Stimulated activated CD4-positive, alpha-beta T cell treated with anti-CD3 and anti-CD28 coated beads, Interleukin-1b, Interleukin-23, amount 100 ng/mL, for 1 hour (primary cell): ENCODE measurements at places on chromosomes 2 and 18.
A peak's percentile ranks its signal among the peaks of the same experiment; 100 is the strongest.

DNA sequence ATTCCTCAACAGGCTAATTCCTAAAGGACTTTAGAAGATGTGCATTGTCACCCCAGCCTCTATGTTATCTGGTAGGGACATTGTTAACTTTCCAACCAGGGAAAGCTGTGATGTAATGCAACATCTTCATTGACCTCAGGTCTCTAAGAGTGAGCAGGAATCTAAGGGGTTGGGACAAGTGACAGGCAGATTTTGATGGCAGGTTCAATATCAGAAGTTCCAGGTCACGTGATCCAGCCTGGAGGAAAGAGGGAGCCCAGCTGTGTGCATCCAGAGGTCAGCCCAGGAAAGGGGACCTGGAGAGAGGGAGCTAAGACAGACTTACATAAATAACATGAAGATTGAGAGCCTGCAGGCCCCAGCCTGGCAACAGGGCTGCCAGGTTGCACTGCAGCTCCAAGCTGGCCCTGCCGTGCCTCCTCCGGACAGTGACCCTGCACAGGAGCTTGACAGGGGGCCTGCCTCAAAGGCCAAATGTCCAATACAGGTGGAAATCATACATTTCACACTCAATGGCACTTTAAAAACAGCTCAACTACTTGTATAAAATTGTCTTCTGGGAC is 262.2 kb upstream of the MGAT5 start:
- DNase-seq, result no peak

DNA sequence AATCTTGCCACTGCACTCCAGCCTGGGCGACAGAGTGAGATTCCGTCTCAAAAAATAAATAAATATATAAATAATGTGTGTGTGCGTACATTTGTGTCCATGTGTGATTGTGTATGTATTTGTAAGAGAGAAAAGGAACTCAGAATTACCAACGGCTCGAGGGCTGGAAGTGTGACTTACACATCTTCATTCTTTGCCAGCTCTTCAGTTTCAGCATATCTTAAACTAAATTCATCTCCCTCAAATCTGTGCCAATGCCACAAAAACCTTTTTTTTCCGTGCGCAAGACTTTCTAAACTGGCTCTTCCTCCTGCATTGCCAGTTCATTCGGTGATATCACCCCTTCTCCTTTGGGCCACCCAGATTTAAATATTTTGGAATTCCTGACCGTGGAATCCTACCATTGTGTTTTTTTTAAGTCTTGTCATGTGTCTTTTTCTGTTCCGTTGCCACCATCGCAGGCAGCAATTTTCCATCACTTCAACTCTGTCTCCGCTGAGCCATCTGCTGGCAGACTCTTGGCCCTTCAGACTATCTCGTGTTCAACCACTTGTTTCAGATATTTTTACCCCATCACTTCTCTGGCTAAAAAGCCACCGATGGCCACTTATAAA is 77.0 kb upstream of the ZNF532 start:
- no peak for DNase-seq

DNA sequence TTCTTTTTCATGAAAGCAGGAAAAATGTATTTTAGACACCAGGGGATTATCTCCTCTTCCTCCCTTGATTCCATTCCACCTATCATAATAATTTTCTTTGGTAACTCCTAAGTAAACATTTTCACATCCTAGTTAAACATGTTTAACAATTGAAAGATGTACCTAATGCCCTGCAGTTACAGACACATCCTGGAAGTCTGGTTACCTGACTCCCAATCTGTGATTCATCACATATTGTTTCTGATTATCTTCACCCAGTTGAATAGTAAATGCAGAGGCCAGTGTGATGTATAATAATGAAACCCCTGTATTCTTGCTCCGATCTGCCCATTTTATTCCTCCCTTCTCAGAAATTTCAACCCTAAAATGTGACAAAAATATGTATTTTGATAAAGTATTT is 1237.6 kb upstream of the LRRTM1 start:
- no peak for DNase-seq

DNA sequence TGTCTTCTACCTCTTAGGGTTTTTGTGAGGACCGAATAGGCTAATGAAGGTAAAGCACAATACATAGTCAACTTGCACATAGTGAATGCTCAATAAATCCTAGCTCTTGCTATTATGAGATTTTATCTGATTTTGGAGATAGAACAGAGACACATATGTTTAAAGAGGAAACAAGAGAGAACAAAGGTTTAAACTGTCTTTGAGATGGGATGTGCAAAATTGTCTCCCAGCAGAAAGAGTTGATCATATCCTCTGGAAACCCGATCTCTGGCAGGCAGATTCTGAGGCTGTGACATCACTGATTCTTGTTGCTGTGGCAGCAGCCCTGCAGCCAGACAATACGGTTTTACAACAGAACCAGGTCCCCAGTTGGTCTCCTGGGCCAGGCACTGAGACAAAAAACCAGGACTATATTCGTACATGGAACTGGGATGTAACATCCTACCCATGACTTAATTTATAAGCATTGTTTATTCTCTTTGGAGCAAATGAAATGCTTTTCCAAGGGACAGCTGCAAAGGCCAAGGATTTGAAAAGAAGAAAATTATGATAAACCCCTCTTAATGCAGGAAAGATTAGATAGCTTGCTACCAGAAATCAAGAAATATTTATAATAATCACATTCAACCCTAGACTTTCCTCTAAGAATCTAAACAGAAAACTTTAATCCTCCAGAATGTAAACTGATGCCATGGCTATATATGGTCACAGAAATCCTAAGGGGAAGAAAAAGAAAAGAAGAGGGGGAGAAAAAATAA is 80.2 kb downstream of the SLC8A1 start:
- no peak for DNase-seq

- no peak for DNase-seq
These were observed 4.2 kb upstream of the PAX8 start for GRCh38 chr2:113282747-113283533.

GRCh38 chr2:26859622-26860021 is 11.7 kb downstream of the DPYSL5 start:
- DNase-seq, result no peak

DNA sequence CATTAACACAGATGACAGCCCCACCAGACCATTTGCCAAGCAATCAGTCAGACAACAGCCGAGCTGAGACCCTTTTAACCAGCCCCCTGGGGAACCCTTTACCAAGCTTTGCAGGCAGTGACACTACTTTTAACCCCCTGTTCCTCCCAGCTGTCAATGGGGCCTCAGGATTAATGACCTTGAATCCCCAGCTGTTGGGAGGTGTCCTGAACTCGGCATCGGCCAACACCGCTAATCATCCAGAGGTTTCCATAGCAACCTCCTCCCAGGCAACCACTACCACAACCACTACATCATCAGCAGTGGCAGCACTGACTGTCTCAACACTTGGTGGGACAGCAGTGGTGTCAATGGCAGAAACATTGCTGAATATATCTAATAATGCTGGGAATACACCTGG is 160.9 kb upstream of the EPC2 start:
- no peak for DNase-seq

DNA sequence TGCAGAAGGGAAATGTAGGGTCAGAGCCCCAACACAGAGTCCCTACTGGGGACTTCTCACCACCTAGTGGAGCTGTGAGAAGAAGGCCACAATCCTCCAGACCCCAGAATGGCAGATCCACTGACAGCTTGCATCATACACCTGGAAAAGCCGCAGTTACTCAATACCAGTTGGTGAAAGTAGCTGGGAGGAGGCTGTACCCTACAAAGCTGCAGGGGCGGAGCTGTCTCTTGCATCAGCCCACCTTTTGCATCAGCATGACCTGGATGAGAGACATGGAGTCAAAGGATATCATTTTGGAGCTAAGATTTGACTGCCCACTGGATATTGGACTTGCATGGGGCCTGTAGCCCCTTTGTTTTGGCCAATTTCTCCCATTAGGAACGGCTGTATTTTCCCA is 237.3 kb downstream of the CALCRL start:
- no peak for DNase-seq

DNA sequence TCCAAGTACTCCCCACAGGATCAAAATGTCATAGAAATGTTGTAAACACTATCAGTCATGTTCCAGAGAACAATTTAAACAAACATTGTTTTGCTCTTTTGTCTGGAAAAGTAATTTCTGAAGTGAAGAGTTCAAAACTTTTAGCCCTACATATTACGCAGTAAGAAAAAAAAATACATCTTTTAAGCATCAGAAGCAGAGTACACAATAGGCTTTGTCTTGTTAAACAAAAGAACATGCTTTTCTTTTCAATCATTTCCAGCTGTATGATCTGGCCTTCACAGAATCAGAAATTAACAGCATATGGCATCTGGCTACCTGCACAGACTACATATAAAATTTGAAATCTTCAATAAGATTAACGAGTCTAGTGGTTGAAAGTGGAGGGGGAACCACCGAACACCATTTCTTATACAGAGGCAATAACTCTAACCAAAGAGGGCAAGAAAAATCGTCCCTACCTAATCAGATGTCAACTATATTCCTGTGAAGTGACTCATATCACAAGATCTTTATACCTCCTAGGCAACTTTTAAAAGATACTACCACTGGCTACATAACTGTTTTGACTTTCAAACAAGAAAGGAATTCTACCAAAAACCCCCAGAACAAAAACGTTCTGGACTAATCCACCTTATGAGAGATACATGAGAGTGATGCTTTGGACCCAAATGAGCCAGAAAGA is 149.3 kb downstream of the EXOC6B start:
- no peak for DNase-seq

DNA sequence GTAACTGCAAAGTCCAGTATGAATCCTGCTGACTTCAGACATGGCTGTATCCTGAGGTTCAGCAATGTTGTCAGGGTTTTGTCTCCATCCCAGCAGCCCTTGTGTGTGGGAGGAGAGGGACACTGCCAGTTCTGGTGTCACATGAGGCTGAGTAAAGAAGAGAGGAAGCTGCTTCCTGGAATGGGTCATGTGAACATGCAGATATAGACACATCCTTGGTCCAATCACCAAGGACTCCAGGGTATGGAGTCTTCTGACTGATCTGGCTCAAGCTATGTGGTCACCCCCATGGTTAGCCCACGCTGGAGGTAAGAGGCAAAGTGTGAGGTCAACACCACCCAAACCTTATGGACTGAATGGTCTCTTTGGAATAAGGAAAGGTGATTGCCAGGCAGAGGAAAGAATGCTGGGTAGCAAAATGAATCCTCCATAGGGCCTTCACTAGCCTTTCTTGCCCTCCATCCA is 134.4 kb upstream of the SLC1A4 start:
- DNase-seq, result no peak

- DNase-seq, result no peak
These were observed 33.9 kb upstream of the CHN1 start for GRCh38 chr2:175039031-175039430.

DNA sequence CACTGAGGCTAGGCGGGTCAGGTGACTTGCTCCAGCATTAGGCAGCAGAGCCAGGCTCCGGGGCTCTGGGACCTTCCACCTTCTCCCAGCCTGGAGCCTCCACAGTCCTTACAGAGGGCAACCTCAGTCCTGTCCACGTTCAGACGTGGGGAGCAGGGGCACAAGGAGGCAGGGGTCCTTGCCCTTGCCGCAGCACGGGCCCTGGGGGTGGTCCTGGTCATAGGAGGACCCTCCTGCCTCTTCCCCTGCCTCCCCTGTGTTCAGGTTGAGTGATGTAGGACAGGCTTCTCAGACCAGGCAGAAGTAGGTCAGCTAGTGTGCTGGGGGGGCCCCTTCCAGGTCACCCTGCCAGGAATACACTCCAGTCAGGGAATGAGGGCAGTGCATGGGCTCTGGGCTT is 5.4 kb upstream of the ARHGEF4 start:
- DNase-seq, result no peak

DNA sequence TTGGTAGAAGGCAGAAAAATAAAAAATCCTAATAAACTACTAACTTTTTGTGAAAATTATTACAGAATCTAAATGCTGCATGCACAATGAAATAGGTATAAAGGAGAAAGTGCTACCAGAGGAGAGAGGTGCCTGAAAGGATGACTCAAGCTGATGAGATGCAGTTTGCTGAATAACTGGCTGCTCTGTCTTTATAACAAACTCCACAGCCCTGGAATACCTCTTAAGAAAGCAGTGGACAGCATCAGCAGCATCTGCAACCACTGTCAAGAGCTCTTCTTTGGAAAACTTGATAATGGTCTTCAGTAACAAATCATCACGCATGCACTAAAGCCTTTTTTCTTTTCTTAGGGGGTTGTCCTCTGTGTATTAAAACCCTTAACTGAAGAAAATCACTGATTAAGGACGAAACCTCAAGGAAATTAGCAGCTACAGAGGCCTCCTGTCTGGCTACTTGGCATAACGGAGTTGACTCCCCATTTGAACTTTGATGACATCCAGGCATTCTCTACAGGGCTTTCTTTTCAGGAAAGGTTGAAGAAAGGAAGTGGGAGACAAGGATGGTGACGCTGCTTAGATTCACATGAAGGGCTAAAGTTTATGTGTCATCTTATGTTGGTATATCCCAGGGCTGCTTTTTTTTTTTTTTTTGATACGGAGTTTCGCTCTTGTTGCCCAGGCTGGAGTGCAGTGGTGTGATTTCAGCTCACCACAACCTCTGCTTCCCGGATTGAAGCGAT is 28.8 kb downstream of the WDFY1 start:
- no peak for DNase-seq

GRCh38 chr2:121197369-121198091 is 87.5 kb downstream of the TFCP2L1 start:
- DNase-seq, result no peak

- no peak for DNase-seq
These were observed 1.4 kb upstream of the PLCL1 start for GRCh38 chr2:197803033-197803444.

GRCh38 chr2:82215212-82215611 is 1910.7 kb upstream of the LRRTM1 start:
- DNase-seq, result no peak

DNA sequence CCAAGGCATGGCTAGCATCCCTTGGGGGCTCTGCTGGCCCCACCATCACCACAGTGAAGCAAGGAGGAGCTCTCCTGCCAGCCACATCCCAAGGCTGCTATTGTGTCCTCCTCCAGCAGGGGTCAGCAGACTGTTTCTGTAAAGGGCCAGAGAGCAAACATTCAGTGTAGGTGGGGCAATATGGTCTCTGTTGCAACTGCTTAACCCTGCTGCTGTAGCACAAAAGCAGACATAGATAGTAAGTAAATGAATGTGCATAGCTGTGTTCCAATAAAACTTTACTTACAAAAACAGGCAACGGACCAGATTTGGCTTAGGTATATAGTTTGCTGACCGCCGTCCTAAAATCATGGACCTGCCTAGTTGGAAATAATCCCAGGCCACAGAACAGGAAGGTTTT is 36.4 kb upstream of the ZBTB7C start:
- peak; percentile 58 for DNase-seq

DNA sequence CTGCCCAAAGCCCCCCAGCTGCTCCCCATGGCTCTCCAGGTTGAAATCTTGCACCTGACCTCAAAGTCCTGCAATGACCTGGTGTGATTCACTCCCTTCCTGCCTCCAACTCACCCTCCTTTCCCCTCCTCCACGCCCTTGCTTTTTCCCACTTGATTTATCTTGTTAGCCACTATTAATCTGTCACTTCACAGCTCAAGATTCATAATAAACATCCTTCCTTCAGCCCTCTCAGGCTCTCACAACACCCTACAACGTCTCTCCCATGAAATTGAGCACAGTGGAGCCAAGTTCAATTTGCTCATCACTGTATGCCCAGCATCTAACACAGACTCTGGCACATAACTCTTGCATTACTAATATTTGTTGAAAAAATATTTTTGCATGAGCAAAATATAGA is 85.6 kb upstream of the SLC35G4 start:
- no peak for DNase-seq
